ENCODE measurements at places on chromosomes 13 and 19. TPM values are rescaled to one million over a fixed set of nuclear protein-coding genes. Genes with fewer than 3 reads are reported as not detected.

DNA sequence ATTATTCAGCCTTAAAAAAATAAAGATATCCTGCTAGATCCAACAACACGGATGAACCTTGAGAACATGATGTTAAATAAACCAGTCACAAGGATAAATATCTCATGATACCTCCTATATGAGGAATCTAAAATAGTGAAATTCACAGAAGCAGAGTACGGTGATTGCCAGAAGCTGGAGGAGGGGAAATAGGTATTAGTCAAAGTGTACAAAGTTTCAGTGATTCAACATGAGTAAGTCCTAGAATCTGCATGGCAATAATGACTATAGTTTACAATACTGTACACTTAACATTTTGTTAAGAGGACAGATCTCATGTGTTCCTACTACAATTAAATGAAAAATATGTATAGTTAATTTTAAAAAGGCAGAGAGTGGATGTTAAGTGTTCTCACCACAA lies 206.6 kb upstream of the SLC10A2 start:
- no peaks in the 10 kb centered on the region for H3K27me3 ChIP-seq
- no peak overlapping the region for H3K27ac ChIP-seq
- DNase-seq = no peak

DNA sequence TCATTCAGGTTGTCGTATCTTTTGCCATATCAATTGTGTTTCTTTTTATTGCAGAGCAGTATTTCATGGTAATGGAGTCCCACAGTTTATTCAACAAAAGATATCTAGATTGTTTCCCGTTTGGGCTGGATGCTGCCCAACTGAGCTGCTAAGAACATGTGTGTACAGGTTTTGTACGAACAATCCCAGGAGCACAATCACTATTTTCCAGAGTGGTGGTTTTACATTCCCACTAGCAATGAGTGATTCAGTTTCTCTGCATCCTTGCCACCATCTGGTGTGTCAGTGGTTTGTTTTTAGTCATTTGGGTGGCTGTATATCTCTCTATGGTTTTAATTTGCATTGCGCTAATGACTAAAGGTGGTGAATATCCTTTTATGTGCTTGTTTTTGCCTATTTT lies 52.7 kb upstream of the ZDHHC20 start:
- no peak for DNase-seq
- H3K4me3 ChIP-seq = no peak overlapping the region
- no peaks in the 10 kb centered on the region for H3K27me3 ChIP-seq
- H3K4me1 ChIP-seq = no peaks in the 10 kb centered on the region
- H3K27ac ChIP-seq = no peak overlapping the region
- peaks cover 12% of the 10 kb centered on the region for H3K36me3 ChIP-seq

DNA sequence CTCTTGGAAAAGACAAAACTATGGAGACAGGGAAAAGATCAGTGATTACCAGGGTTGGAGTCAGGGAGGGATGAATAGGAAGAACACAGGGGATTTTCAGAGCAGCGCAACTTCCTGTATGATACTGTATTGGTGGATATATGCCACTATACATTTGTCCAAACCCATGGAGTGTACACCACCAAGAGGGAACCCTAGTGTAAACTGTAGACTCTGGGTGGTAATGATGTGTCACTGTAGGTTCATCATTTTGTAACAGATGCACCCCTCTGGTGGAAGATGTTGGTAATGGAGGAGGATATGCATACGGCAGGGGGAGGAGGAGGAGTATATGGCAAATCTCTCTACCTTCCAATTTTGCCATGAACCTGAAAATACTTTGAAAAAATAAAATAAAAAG lies 68.1 kb downstream of the UFM1 start:
- no peaks in the 10 kb centered on the region for H3K36me3 ChIP-seq
- H3K27ac ChIP-seq = no peak overlapping the region
- DNase-seq = peak; percentile 12
- H3K27me3 ChIP-seq = no peaks in the 10 kb centered on the region
- no peak overlapping the region for H3K4me3 ChIP-seq
- H3K4me1 ChIP-seq = no peaks in the 10 kb centered on the region

DNA sequence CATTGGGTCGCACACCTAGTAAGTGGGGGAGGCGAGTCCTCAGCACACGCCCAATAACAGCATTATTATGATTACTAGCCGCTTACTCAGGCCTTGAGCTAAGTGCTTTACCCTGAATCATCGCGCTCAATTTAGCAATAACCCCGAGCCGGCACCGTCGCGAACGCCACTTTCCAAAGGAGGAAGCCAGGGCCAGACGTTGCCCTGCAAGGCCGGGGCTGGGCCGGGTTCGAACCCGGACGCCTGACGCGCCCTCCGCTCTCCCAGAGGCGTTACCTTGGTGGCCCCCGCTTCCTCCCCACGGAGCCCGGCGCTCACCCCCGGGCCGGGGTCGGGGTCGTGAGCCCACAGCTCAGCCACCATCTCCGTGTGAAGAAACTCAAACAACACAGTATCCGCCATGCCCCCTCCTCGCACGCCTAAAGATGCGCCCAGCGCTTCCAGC lies at the start of gene TRAPPC6A:
Gene TRAPPC6A, minus strand, starts transcription at position 421 of the 445 bp plus-strand sequence. Its CDS starts 19 bp downstream, at position 402.
- H3K4me3 ChIP-seq = peak within 1 kb of the TSS; percentile 72
- peak within 1 kb of the TSS; percentile 74 for H3K27ac ChIP-seq
- H3K4me1 ChIP-seq = peaks cover 14% of the 10 kb centered on the region
- peaks cover 13% of the 10 kb centered on the region for H3K36me3 ChIP-seq
- no peak for DNase-seq

GRCh38 chr13:20774746-20775145 lies 985 bp upstream of the EEF1AKMT1 start:
- H3K4me1 ChIP-seq = peaks cover 5% of the 10 kb centered on the region
- H3K27ac ChIP-seq = no peak overlapping the region
- H3K36me3 ChIP-seq = peaks cover 25% of the 10 kb centered on the region
- no peak for DNase-seq

- no peaks in the 10 kb centered on the region for H3K27me3 ChIP-seq
- no peaks in the 10 kb centered on the region for H3K36me3 ChIP-seq
- no peak overlapping the region for H3K4me3 ChIP-seq
- DNase-seq = no peak
- H3K4me1 ChIP-seq = no peaks in the 10 kb centered on the region
Observed at GRCh38 chr13:87344176-87344575, 327.0 kb upstream of the SLITRK5 start.

DNA sequence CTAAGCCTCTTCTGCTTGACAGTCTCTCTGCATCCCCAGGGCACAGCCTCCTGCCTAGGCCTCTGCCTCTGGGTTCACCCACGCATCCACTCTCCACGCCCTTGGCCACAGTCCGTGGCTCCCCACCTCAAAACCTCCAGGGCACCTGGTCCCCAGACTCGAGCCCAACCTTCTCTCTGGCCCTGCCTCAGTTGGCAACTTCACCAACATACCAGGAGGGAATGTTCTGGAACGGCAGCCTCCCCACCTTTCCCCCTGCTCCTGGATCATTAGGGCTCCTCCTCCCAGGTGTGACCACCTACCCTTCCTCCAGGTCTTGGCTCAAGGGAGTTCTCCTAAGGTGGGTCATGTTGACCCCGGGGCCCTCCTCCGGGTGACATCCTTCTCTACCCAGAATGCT lies 69.1 kb downstream of the SOX1 start:
- no peaks in the 10 kb centered on the region for H3K36me3 ChIP-seq
- peaks cover 32% of the 10 kb centered on the region for H3K27me3 ChIP-seq
- H3K4me1 ChIP-seq = no peaks in the 10 kb centered on the region

DNA sequence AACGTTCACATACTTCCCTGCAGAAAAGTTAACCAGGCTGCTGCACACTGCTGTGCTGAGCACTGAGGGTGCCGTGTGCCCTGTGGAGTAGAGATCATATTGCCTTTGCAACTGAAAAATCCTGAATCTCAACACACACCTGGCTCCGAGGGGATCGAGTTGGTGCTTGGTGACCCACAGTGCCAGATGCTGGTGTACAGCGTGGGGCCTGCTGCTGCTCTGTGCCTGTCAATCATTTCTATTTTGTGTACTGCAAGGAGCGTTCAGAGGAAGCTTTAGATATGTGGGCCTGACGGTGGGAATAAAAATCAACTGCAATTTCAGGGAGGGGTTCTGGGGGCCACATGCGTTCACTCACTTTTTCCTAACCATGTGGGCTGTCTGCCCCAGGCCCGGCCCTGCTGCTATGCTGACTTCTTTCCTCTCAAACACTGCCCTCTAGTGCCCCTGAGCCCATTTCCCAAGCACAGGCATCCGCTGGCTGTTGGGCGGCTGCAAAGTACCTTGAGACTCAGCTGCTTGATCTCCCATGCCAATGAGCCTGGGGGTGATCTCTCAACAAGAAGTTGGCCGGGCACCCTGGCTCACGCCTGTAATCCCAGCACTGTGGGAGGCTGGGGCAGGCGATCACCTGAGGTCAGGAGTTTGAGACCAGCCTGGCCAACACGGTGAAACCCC lies 9.7 kb upstream of the LENG8 start:
- DNase-seq = no peak
- H3K36me3 ChIP-seq = peaks cover 18% of the 10 kb centered on the region
- no peaks in the 10 kb centered on the region for H3K27me3 ChIP-seq
- no peak overlapping the region for H3K4me3 ChIP-seq
- no peaks in the 10 kb centered on the region for H3K4me1 ChIP-seq

GRCh38 chr13:107612376-107612775 lies 603.0 kb downstream of the LIG4 start:
- H3K4me1 ChIP-seq = no peaks in the 10 kb centered on the region
- no peak for DNase-seq
- no peaks in the 10 kb centered on the region for H3K36me3 ChIP-seq
- H3K27me3 ChIP-seq = no peaks in the 10 kb centered on the region

- H3K4me1 ChIP-seq = no peaks in the 10 kb centered on the region
- DNase-seq = no peak
- no peaks in the 10 kb centered on the region for H3K36me3 ChIP-seq
- H3K27me3 ChIP-seq = no peaks in the 10 kb centered on the region
- H3K4me3 ChIP-seq = no peak overlapping the region
- H3K27ac ChIP-seq = no peak overlapping the region
Observed at GRCh38 chr13:100536643-100537180, 51.9 kb downstream of the GGACT start.

- no peak overlapping the region for H3K27ac ChIP-seq
- no peaks in the 10 kb centered on the region for H3K36me3 ChIP-seq
- H3K4me3 ChIP-seq = no peak overlapping the region
- DNase-seq = no peak
- no peaks in the 10 kb centered on the region for H3K4me1 ChIP-seq
Observed at GRCh38 chr13:44312834-44313551, 60.6 kb upstream of the SERP2 start.

DNA sequence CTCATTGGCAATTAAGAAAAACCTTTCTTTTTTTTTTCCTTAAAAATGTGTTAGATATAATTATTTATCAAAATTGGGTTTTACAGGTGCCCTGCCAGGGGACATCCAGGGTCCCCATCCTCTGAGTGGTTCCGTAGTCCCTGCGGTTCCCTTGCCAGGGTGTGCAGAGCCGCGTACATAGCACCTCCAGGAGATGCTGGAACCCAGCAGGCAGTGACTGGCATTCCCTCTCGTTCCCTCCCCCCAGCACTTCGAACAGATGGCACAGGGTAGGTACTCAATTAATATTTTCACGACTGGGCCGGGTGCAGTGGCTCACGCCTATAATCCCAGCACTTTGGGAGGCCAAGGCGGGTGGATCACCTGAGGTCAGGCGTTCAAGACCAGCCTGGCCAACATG lies 82.0 kb downstream of the COL4A1 start:
- H3K27me3 ChIP-seq = no peaks in the 10 kb centered on the region
- no peaks in the 10 kb centered on the region for H3K36me3 ChIP-seq
- H3K4me1 ChIP-seq = no peaks in the 10 kb centered on the region
- H3K4me3 ChIP-seq = no peak overlapping the region
- no peak for DNase-seq

- H3K4me3 ChIP-seq = no peak overlapping the region
- no peak overlapping the region for H3K27ac ChIP-seq
- no peaks in the 10 kb centered on the region for H3K4me1 ChIP-seq
- peaks cover 11% of the 10 kb centered on the region for H3K27me3 ChIP-seq
- no peaks in the 10 kb centered on the region for H3K36me3 ChIP-seq
- DNase-seq = no peak
Observed at GRCh38 chr13:95627590-95627989, 16.9 kb downstream of the DZIP1 start.

GRCh38 chr13:112638157-112638750 lies 50.3 kb upstream of the TUBGCP3 start:
- no peak overlapping the region for H3K27ac ChIP-seq
- H3K4me3 ChIP-seq = no peak overlapping the region
- DNase-seq = no peak
- peaks cover 61% of the 10 kb centered on the region for H3K27me3 ChIP-seq
- H3K4me1 ChIP-seq = no peaks in the 10 kb centered on the region

RXFP2 gene
- total RNA-seq = not detected

SIGLEC12 gene
- 0.69 TPM for total RNA-seq

CEBPA gene
- total RNA-seq = 0.49 TPM

MAST1 gene
- 12.1 TPM for total RNA-seq
